GM04503 (cell line): ENCODE measurements at places on chromosomes 4 and X.

DNA sequence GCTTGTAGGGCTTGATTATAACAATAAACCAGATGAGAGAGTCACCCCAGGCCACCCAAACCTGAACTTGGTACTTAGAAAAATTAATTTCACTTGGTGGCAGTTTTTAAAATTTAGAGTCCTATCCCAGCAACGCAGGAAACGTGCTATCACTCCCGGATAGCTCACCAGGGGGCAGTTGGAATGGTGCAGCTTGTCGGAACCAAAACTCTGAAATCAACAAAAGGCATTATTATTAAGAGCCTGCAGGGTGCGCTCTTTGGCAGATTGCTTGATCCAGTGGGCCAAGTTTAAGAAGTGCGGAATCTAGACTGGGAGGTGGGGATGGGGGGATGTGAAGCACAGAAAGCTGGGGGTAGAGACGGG, 2.4 kb downstream of the FRAS1 start:
- DNase-seq: no peak

- no peak for DNase-seq
Measured at GRCh38 chr4:185787926-185788679, 23.9 kb downstream of the SORBS2 start.

DNA sequence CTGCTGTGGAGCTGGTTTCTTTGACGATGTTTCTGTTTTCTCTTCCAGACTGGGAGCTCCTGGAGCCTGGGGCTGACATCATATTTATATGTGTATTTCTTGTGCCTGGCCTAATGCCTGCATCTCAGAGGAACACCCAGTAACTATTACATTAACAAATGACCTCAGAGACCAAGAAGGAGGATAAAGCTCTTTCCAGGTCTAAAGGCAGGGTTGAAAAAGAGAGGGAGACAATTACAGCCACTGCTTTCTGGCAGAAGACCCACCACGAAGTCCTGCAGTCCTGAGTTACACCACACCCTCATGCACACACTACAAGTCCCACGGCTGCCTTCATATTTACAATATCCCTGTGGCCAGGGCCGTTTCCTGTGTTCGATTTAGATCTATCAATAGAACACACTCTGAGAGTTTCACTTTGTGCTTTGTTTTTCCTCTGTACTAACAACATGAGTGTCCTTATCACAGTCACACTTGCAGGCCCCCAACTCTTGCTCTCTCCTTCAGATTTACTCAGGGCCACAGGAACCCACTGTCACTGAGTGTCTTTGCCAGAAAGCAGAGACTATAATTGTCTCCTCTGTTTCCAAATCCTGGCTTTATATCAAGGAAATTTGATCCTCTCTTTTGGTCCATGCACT, 535.5 kb downstream of the MID1IP1 start:
- no peak for DNase-seq

GRCh38 chr4:40608628-40609027, 21.0 kb downstream of the RBM47 start:
- no peak for DNase-seq

GRCh38 chrX:87105131-87105530, 412.5 kb upstream of the KLHL4 start:
- DNase-seq: no peak

GRCh38 chrX:153634832-153635231, 12.2 kb upstream of the DUSP9 start:
- DNase-seq: no peak

- no peak for DNase-seq
Measured at GRCh38 chr4:83217721-83218522, 66.7 kb downstream of the COQ2 start.

GRCh38 chr4:90476019-90476418, 348.8 kb downstream of the CCSER1 start:
- no peak for DNase-seq

DNA sequence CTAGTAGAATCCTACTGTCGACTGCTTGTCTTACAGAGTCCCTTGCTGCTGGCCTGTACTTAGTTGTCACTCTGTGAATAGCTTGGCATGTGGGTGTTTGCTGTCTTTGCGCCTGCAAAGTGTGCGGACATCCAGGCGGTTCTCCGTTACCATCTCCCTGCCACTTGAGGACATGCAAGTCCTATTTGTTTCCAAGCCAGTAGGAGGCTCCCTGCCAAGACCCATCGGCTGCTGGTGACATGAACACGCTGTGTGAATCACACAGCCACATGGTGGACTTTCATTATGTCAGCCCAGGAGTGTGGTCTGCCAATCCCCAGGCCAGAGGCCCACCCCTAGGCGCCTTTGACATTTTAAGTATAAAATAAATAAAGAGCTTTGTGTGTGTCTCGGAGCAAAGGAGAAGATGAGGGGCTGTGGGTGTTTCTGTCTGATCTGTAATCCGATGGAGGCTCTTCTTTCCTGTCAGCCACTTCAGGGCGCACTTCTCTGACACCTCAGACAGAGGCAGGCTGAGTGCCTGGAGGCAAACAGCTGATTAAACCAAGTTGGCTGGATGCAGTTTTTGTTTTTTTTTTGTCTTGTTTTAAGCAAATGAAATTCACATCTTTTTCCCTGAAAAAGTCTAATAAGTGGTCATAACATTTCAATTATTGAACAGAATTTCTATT, 51.5 kb downstream of the ALPK1 start:
- peak; percentile 58 for DNase-seq

- DNase-seq: peak; percentile 19
Measured at GRCh38 chr4:170388255-170388654, 298.5 kb upstream of the AADAT start.

- no peak for DNase-seq
Measured at GRCh38 chr4:13548059-13548983, 4.0 kb upstream of the NKX3-2 start.

DNA sequence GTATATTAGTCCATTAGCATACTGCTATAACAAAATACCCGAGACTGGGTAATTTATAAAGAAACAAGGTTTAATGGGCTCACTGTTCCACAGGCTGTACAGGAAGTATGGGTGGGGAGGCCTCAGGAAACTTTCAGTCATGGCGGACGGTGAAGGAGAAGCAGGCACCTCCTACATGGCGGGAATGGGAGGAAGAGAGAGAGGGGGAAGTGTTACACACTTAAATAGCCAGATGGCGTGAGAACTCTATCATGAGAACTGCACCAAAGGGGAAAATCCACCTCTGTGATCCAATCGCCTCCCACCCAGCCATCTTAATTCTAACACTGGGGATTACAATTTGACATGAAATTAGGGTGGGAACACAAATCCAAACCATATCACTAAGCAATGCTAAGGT, 98.9 kb upstream of the SH3RF1 start:
- DNase-seq: no peak

DNA sequence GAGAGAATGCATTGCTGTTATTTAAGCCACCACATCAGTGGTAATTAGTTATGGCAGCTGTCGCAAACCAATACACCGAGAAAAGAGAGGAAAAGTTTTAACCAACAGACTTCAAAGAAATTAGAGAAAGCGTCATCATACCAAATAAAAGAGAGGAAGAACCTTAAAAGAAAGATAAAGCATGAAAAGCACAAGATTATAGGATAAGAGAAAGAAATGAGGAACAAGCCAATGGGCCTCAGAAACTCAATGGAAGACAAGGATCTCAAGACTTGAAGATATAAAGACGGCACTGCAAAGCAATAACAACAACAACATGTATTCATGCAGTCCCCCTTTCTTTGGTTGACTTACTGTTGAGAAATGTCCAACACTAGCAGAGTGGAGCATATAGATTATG, 22.8 kb upstream of the ASMTL start:
- no peak for DNase-seq

DNA sequence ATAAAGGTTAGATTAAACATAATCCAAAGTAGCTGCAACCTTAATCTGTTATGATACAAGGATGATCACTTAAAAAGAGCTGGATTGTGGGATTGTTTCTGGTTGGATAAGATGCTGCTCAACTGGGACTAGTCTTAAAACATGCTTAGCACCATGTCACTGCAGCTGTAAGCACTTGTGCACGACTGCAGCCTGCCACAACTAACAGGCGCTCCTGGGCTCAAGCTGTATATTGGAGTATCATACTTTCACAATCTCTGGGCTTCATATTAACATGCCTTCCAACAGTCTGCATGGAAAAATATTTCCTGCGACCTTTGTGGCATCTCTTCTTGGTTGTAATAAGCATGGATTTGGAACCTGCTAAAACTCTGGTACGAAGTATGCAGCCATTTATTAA, 493.0 kb upstream of the PITX2 start:
- DNase-seq: no peak

- DNase-seq: no peak
Measured at GRCh38 chr4:35697210-35697736, 547.0 kb downstream of the ARAP2 start.

DNA sequence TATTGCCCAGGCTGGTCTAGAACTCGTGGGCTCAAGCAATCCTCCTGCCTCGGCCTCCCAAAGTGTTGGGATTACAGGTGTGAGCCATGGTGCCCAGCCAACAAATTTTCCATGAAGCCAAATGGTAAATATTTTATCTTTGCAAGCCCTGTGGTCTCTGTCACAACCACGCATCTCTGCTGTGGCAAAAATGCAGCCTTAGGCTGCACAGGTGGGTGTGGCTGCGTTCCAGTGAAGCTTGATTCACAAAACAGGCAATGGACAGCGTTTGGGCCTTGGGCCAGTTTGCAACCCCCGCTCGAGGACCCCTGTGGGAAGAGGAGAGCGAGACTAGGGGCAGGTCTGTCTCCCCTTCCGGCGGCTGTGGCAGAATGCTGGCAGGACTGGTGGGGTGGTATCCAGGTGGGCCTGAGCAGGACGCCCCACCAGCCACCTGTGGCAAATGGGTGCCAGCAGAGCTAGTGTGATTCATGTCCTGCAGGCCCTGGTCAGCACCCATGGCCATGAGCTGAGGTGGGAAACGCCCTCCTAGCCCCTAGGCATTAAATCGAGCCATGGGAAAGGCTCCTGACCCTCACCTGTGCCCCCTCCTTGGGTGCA, 19.7 kb downstream of the HTRA3 start:
- DNase-seq: no peak

- DNase-seq: no peak
Measured at GRCh38 chr4:153142700-153143438, 61.4 kb upstream of the TRIM2 start.

DNA sequence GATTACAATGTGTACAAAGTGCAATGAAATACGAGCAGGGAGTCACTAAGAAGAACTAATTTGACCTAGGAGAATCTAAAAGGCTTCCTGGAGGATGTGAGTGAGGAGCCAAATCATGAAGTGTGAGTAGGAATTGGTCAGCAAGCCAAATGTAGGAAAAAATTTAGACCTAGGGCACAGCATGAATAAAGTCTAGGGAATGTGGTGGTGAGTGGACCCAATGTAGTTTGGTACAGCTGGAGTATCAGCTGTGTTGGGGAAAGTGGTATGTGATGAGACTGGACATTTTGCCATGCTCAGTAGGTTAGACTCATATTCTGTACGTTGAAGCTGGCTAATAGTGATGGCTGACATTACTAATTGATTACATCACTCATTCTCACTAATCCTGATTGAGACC, 191.0 kb downstream of the AFF2 start:
- DNase-seq: no peak

- DNase-seq: no peak
Measured at GRCh38 chr4:2141022-2141761, 82.1 kb downstream of the NAT8L start.

DNA sequence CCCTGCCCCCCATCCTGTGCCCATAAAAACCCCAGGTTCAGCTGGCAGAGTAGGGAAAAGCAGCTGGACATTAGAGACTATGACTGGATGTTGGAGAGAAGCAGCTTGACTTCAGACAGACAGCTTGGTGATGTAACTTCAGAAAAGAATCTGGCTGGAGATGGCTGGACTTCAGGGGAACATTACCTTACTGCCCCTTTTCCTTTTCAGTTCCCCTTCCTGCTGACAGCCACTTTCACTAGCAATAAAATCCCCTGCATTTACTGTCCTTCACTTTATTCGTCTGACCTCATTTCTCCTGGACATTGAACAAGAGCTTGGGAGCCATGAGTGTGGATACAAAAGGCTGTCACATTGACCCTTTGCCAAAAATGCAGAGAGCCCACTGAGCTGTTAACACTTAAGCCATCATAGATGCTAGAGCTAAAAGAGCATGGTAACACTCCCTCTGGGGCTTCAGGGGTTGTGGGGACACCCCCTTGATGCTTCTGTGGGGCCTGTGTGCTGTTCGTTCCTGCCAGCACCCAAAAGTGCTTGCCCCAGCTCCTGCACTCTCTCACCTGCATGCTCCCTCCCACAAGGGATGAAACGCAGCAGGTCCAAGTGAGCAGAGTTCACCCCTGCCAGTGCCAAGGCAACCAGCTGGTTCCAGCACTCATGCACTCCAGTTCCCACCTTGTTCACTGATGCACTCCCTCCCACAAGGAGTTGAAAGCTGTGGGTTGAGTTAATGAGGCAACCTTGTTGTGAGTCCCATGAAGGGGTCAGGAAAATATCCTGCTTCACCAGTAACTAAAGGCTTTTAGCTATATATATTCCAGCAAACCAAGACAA, 263.8 kb upstream of the NDST3 start:
- DNase-seq: no peak

DNA sequence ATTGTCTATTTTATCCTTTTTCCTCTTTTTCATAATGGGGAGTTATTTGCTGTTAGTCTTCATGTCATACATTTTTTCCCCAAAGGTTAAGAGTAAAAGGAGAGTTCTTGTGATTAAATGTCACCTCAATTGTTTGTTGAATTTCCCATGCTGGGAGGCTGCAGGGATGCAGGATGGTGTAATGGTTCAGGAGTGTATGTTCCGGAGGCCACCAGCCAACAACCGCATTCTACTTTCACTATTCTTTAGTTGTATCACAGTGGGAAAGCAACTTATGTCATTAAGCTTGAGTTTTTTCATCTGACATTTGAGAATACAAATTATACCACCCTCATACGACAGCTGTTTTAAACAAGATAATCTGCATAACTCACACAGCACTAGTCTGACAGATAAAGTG, 15.4 kb downstream of the AFP start:
- no peak for DNase-seq

DNA sequence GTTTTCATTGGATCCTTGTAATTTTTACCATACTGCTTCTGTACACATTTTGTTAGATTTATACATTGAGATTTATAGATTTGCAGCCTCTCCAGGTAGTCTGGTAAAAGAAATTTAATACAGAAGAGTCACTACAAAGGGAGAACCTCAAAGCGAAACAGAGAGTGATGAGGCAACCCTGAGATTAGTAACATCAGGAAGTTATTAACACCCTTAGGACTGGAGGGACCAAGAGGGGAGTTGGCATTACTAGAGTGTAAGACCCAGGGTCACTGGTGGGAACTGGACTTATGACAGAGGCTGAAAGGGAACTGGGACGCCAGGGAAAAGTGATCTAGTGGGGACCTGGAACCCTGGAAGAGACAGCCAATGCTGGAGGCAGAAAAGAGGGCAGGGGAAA, 20.6 kb upstream of the MAML3 start:
- no peak for DNase-seq

- no peak for DNase-seq
Measured at GRCh38 chrX:154967603-154968002, 54.9 kb downstream of the F8 start.

DNA sequence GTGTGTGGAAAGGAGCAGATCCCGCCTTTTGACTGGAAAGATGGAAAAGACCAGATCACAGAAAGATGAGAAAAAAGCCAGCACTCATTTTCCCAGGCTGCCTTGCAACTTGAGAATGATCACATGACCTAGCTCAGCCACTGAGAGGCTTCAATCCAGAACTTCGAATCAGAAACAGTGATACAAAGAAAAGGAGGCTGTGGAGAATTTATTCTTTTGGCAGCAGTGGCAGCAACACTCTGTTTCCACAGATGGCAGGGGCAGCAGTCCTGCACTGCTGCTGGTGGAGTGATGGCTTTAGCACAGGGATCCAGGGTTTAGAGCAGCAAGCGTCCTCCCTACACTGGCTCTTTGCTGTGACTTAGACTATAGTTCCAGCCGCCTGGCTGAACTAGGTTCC, 77.8 kb upstream of the SH3RF1 start:
- DNase-seq: no peak
